Posterior vena cava (tissue), 2 donors: ENCODE measurements at places on chromosomes 11 and 22. TPM values are rescaled to one million over a fixed set of nuclear protein-coding genes. Genes with fewer than 3 reads are reported as not detected.
A peak's percentile ranks its signal among the peaks of the same experiment; 100 is the strongest.

Gene SLC22A8
- total RNA-seq: not detected

Gene PDGFD
- total RNA-seq: 24.3 TPM

GRCh38 chr22:36197514-36198146 lies 4.0 kb downstream of the APOL4 start:
- no peak for DNase-seq

DNA sequence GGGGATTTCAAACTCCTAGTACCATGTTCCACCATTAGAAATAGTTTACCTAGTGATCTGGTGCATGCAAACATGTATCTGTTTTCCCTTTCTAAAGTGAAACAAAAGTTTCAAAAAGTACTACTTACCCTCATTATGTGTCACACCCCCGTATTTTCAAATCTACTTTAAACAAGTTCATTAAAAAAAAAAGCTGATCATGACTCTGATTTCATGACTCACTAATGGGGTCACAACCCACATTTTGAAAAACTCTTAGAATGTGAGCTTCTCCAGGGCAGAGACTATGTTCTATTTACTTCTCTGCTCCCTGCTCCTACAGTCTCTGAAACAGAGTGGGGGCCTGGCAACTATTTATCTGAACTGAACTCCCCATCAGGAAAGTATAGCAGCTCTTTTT lies 18.2 kb downstream of the CHRM1 start:
- DNase-seq: no peak

- no peak for DNase-seq
Measured at GRCh38 chr11:29300420-29300819, 716.4 kb downstream of the KCNA4 start.

GRCh38 chr22:27609451-27609888 lies 192.1 kb downstream of the MN1 start:
- peak; percentile 31 for DNase-seq

Gene TRPT1
- 21.9 TPM for total RNA-seq

Gene TBCEL
- total RNA-seq: 32.7 TPM

DNA sequence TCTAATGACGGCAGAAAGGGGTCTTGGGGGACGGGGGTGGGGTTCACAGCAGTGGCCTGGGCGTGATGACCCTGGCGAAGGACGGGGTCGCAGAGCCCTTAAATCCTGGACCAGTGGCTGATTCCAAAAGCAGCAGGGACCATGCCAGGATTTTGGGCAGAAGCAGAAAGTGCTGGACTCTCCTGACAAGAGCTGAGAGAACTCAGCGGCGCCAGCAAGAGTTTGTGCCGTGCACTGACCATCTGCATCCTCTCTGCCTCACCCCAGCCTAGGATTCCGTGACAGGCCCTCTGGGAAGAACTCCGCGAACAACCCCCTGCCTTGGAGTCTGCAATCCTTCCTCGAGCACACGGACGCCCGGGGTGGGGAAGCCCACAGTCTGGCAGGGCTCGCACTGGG lies 644 bp upstream of the NDUFV1 start:
- peak; percentile 81 for DNase-seq

DNA sequence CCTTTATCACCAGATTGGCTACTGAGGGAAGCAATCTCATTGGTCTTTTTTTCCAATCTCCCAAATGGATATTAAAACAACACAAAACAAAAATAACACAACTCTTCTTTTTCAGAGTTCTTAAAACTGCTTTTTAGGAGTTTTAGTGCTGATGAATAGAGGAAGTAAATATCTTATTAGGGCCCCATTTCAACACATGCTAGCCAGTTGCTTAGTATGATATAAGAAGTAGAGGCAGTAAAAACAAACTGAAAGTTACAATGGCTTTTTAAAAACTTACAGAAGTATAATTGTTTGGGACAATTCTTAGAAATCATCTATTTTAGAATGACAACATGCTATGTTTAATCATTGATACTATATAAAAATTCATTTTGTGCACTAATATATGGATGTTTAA lies 3.4 kb downstream of the C11orf71 start:
- no peak for DNase-seq

DNA sequence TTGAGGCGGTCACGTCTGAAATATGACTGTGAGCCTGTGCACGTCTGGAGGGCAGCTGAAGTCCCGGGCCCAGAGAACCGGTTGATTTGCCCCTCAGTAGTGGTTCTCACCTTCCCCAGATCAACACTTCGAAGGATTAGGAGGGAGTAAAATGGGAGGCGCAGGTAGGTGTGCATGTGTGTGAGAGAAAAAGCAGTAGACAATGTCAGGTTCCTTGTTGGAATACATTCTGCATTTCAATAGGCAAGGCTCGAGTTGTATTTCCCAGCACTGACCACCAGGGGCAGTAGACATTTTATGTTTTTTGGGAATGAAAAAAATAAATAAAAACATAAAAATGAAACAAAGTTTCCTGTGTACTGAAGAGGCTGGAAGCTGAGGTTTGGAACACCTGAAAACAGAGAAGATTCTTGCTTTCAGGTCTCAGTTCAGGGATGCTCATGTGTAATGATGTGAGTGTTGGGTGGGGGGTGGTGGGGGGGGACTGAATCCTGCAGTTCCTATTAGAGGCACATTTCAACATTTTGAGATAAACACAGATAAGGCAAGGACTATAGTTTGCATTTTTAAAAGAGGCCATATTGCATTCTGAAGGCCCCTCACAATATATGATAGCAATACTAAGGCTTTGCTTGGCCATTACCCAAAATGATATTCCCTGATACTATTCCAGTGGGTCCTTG lies 333.9 kb downstream of the CADM1 start:
- DNase-seq: no peak
